ENCODE measurements at places on chromosomes 7 and 10.

DNA sequence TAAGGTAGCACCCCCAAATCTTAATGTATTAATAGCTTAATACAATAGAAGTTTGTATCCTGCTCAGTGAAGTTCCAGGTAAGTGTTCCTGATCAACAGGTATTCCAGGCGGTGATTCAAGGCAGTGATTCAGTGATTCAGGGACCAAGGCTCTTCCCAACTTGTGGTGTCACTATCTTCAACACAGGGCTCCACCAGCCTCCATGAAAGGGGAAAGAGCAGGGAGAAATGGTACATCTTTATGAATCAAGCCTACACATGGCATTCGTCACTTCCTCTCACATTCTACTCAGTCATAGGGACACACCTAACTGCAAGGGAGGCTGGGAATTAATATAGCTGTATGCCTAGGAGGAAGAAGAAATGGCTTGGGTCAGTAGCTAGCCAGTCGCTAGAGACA is 5.1 kb downstream of the GOLGA7B start:
- no peak for DNase-seq

DNA sequence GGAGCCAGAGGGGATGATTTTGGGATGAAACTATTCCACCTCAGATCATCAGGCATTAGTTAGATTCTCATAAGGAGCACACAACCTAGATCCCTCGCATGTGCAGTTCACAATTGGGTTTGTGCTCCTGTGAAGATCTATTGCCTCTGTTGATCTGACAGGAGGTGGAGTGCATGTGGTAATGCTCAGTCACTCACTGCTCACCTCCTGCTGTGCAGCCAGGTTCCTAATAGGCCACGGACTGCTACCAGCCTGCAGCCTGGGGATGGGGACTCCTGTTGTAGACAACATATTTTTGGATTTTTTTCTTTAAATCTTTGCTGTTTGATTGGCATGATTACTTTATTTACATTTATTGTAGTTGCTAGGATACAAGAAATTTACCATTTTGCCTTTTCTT is 765.0 kb downstream of the INHBA start:
- no peak for DNase-seq

DNA sequence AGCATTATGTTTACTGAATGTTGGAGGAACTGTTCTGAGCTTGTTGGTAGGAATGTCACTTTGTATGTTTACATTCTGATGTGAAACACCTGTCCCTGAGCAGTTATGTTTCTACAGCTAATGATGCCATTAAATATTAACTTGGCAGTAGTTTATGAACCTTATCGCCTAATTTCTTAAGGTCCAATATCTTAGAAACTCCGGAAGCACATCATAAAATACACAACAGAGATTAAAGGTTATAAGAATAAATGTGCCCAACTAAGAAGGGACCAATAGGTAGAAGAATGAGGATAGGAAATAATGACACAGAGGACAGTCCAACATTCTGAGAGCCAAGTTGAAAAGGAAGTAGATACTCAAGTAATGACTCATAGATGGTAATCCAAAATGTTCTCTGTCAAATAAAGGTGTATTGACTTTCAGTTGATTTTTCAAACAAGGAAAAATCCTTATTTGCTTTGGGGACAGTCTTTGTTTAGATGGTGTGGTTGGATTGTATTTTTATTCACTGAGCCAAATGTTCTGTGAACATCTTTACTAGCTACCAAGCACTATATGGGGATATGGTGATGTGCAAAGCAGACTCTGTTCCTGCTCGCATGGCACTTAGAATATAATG is 31.9 kb downstream of the LCOR start:
- DNase-seq = no peak

DNA sequence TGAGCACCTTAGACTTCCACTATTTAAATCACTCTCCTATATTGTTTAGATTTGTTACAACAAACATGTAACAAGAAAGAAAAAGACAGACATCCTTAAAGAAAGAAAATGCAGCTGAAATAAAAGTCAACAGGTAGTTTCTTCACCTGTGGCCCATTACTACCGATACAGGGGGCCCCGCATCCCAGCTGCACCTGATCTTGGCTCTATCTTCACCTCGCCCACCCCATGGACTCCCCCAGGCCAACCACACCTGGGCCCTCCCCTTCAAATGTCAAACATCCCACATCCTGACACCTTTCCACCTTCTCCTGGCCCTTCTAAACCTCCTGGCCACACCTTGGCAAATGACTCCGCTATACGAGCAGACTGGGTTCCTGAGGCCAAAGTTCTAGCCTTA is 7.0 kb downstream of the DDX56 start:
- no peak for DNase-seq

GRCh38 chr7:2399848-2400587 is 3.4 kb upstream of the CHST12 start:
- peak; percentile 77 for DNase-seq

DNA sequence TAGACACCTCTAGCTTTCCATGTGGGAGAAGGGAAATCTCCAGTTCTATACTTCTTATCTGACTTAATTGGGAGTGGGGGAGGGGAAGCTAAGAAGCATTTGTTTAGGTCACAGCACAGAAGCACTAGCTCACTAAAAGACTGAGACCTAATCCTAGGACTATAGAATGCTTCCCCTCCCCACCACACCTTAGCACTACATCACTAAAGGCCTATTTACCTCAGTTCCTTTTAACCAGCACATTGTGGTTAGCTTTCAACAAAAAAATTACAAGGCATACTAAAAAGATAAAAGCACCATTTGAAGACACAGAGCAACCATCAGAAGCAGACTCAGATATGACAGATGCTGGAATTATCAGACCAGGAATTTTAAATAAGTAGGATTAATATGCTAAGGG is 53.8 kb upstream of the ADRA2A start:
- no peak for DNase-seq

Data from smooth muscle cell of the brain vasculature (primary cell).